ENCODE measurements at places on chromosomes 11 and 22.

DNA sequence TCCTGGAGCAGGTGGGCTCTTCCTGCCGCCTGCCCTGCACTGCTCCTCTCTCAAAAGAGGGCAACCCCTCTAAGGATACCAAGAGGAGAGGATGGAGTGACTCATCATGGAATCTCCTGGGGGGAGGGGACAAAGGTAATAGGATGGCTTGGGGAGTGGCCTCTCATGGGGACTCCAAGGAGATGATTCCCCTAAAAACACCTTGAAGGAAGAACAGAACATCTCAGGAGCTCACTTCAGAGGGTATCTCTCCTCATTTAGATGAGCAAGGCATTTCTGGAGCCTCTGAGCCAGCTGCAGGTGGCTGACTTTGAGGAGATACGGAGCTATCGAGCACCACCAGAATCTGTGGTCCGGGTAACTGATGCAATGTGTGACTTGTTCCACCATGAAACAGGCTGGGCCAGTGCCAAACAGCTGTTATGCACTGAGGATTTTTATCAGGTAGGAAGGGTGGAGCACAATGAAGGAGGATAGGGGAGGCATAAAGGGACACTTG lies 40.2 kb downstream of the RRP8 start:
- no peak for DNase-seq

DNA sequence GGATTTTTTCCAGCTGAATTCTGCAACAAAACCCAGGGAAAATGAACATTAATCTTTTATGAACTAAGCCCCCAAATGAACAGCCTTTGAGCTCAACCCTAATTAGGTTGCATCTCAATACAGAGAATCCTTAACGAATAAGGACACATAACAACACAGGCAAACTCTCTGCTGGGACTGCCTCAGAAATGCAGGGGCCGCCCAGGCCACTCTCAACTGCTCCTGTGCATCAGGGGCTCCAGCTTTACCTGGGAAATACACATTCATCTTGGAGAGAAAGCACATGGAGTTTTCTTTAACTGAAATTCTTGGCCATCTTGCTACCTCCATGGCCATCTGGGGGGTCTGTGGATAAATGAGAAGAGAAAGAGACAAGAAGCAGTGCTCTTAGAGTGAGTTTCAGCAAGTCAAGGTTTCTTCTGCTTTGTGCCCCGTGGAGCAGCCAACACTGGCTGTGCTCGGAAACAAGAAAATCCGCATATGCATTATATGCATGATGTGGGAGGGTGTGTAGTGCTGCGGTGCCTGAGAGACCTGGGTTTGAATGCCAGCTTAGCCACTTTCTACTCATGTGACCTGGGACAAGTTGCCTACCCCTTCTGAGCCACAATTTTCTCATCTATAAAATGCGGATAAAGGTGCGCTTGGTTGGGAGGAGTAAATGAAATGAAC lies 81.9 kb upstream of the RCN1 start:
- DNase-seq = no peak

DNA sequence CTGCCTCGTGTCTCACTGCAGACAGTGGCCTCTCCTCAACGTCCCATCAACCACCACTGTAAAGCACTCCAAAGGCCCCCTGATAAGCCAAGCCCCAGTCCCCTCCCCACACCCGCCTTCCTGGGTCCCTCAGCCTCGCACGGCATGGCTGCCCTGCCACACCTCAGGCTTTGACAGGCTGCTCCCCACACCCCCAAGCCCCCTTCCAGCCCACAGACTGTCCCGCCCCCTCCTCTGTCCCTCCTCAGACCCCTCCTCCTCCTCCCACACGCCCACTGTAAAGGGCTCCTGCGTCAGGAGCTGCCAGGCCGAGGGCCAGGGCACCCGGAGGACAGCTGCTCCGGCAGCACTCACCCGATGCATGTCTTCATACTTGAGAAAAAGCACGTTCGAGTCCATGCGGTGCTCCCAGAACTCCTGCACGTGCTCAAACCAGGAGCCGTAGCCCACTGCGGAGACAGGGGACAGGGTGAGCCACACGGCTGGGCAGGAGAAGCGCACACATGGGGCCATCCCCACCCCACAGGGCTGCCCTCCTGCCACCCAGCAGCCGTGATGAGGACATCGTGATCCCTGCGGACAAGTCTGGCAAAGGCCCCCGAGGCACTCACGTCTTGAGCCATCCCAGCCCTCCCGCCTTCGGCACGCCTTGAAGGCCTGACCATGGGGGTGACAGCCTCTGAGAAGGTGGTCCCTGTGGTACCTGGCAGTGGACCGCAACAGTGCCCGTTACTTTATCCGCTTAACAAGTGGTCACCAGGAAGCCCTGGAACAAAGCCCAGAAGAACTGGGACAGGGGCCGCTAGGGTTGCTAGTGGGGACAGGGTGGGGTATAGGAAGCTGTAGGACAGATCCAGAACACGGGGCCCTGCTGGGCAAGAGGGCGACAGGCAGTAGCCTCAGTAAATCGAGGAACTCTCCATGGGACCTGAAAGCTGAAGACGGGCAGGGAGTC lies 21.5 kb upstream of the EFCAB6 start:
- DNase-seq = no peak

- DNase-seq = no peak
Measured at GRCh38 chr11:60240662-60241061, 2.3 kb downstream of the MS4A4E start.

DNA sequence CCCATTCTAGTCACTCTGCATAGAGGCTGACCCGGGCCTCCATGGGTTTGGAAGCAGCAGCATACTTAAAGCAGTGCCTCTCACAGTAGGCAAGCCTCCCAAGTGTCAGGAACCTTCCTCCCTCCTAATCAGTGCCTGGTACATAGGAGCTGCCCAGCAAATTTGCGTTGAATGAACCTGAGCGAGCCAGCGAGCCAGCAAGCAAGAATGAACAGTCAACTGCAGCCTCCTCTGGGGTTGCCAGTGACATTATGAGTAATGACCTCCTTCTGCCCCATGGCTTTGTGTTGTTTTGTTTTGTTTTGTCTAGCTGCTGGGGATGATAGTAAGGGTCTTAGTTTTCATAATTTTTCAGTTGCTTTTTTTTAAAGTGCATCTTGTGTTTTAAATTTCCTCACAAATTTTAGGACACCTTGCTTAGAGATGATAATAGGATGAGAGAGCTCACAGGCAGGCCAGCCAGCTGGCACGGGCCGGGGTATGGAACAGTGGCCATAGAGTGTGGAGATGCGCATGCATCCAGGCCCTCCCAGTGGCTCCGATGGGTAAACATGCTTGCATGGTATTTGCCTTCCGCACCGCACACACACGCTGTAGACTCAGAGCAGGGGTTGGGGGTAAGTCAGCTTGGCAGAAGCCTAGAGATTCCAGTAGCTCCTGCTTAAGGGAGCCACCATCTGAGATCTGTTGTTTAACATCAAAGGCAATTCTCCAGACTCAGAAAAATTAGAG lies 36.1 kb downstream of the TTC12 start:
- DNase-seq = no peak

DNA sequence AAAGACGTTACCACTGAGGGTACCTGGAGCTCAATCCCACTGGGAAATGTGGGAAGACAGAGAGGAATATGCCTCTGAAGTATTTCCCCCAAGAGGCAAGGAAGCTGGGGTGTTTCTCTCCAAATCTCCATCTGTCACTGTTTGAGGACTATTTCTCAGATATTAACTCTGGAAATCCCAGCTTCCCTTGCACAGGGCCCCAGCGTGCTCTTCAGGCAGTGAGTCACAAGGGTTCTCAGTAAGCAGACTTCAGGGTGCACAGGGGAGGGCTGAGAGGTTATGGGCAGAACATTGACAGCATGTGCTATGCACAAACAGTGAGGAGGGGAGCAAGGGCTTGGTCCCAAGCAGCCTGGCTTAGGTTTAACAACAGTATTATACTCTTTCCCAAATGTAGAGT lies 60.9 kb upstream of the EED start:
- no peak for DNase-seq

GRCh38 chr22:37101311-37102066 lies 8.0 kb downstream of the TMPRSS6 start:
- DNase-seq = no peak

- no peak for DNase-seq
Measured at GRCh38 chr11:9626496-9627394, 37.1 kb upstream of the SWAP70 start.

GRCh38 chr11:94923004-94923334 lies 50.4 kb downstream of the CWC15 start:
- no peak for DNase-seq

GRCh38 chr11:60594998-60595642 lies 79.9 kb downstream of the MS4A13 start:
- DNase-seq = no peak

GRCh38 chr11:119029340-119030028 lies 1.2 kb downstream of the SLC37A4 start:
- no peak for DNase-seq

- no peak for DNase-seq
Measured at GRCh38 chr22:36327922-36328551, 59.7 kb downstream of the MYH9 start.

DNA sequence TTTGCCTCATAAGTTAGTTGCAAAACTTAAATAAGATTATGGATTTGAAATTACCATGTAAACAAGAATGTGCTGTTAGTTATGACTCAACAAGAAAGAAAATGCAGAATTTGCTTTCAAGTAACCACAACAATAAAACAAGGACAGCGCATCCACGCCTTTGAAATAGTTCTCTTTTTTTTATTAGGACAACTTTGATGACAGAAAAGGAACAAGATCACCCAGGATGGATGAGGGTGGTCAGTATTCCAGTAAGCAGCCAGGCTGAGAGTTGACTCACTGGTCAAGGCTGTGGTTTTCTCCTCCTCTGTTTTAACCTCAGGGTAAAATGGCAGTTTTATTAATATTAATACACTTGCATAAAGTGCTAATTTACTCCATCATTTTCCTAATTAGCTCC lies 544.4 kb downstream of the OPCML start:
- no peak for DNase-seq

DNA sequence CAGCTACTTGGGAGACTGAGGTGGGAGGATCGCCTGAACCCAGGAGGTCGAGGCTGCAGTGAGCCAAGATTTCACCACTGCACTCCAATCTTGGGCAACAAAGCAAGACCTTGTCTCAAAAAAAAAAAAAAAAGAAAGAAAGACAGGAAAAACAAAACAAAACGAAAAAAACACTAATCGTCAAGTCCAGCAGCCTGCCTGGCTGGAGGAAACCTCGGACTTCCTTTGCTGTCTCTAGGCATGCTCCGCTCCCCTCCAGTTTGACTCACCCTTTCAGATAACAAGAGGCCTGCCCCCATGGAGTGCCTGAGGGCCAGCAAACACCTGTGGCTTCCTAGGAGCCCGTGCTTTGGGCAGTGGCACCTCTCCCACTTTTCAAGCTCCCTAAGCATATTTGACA lies 28.8 kb upstream of the CHKA start:
- DNase-seq = no peak

DNA sequence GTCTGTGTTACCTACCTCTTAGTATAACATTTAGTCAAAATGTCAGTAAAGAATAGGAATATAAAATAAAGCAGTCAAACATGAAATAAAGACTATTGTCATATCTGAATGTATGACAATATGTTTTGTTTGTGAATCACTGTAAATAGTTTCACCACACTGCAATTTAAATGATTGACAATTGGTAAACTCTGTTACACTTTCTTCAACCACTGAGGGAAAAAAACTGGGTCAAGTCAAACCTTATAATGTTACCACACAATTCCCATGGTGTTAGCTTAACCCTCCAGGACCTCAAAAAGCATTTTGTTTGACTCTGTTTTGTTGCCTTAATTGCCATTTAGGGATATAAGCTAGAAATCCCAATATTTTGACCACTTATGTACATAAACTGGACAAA lies 10.5 kb upstream of the MMP13 start:
- DNase-seq = no peak

GRCh38 chr11:35088226-35088625 lies 50.7 kb upstream of the CD44 start:
- DNase-seq = no peak

DNA sequence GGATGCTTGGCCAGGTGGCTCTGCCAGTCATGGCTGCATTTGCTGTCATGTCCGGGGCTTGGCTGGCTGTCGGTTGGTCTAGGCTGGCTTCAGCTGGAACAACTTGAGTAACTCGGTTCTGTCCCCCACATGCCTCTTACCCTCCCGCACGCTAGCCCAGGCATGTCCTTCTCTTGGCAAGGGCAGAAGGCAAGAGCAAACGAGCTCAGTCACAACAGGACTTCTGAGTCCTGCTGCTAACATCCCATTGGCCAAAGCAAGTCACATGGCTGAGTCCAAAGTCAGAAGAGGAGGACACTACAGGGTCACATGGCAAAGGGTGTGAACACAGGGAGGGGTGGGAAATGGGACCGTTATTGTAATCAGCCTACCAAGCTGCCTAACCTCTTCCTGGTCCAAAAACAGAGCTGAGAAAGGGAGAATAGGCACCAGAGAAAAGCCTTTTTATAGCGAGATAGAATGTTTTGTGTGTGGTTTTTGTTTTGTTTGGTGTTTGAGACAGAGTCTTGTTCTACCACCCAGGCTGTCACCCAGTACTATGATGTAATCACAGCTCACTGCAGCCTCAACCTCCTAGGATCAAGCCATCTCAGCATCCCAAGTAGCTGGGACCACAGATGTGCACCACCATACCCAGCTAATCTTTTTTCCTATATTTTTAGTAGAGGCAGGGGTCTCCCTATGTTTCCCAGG lies 81.9 kb downstream of the MN1 start:
- DNase-seq = no peak

- DNase-seq = no peak
Measured at GRCh38 chr22:33272180-33272579, 214.0 kb upstream of the SYN3 start.

GRCh38 chr22:17794726-17795542 lies 20.7 kb upstream of the BID start:
- no peak for DNase-seq

DNA sequence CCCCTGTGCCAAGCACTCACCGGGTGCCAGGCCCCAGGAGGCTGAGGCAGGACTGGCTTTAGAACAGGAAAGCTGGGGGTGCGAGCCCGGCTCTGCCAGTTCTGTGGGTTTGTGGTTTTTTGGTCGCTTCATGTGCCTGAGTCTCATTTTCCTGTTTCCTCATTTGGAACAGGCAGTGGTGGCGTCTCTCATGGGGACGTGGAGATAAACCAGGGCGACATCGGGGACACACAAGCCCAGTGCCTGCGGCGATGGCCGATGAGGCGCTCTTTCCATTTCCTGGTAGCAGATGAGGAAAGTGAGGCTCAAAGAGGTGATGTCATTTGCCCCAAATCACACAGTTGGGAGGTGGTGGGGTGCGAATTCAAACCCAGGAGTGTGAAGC lies 20.8 kb upstream of the CHKA start:
- peak; percentile 19 for DNase-seq

- no peak for DNase-seq
Measured at GRCh38 chr11:8747173-8747572, 64.6 kb downstream of the RPL27A start.

- peak; percentile 82 for DNase-seq
Measured at GRCh38 chr22:24433828-24434470, 6.5 kb downstream of the ADORA2A start.

GRCh38 chr11:31415435-31415834 lies 45.8 kb downstream of the DNAJC24 start:
- no peak for DNase-seq

GRCh38 chr11:130464291-130464812 lies 15.9 kb downstream of the ADAMTS15 start:
- DNase-seq = no peak

- DNase-seq = peak; percentile 22
Measured at GRCh38 chr11:61065955-61066638, 36.2 kb upstream of the CD5 start.

- DNase-seq = no peak
Measured at GRCh38 chr11:72305891-72306585, 62.1 kb upstream of the PHOX2A start.

Data from CD4-positive, alpha-beta T cell treated with Interleukin-4 for 1 hour (primary cell).